Bronchial epithelial cell (primary cell): ENCODE measurements at places on chromosomes 1 and 21.
A peak's percentile ranks its signal among the peaks of the same experiment; 100 is the strongest.

GRCh38 chr1:178690496-178690895, 34.5 kb upstream of the RALGPS2 start:
- DNase-seq, result no peak

- DNase-seq, result peak; percentile 11
Observed at GRCh38 chr1:240232530-240232929, 140.8 kb downstream of the FMN2 start.

DNA sequence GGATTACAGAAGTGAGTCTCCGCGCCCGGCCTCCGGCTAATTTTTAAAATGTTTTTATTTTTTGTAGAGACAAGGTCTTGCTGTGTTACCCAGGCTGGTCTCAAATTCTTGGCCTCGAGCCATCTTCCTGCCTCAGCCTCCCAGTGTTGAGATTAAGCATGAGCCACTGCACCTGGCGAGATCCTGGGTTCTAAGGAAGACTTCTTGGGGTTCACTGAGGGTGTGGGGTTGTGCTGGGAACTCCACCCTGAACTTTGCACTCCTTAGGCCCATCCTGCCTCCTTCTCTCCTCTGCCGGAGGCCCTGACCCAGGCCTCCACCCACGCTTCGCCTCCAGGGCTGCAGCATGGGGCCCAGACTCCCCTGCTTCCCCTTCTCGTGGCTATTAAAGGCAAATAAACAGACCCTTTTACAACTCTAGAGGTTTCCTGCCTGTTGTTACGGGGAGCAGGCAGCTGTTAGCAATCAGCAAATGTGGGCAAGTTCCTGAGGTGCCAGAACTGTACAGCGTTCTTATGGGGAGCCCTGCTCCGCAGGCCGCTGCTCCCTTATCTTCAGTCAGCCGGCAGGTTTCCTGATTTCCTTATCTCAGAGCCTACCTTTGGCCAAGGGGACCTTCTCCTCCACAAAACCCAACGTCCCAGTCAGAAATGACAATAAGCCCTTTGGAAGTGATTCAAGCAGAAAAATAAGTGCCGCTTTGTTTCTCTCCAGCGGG, 41.0 kb upstream of the LIN9 start:
- no peak for DNase-seq

DNA sequence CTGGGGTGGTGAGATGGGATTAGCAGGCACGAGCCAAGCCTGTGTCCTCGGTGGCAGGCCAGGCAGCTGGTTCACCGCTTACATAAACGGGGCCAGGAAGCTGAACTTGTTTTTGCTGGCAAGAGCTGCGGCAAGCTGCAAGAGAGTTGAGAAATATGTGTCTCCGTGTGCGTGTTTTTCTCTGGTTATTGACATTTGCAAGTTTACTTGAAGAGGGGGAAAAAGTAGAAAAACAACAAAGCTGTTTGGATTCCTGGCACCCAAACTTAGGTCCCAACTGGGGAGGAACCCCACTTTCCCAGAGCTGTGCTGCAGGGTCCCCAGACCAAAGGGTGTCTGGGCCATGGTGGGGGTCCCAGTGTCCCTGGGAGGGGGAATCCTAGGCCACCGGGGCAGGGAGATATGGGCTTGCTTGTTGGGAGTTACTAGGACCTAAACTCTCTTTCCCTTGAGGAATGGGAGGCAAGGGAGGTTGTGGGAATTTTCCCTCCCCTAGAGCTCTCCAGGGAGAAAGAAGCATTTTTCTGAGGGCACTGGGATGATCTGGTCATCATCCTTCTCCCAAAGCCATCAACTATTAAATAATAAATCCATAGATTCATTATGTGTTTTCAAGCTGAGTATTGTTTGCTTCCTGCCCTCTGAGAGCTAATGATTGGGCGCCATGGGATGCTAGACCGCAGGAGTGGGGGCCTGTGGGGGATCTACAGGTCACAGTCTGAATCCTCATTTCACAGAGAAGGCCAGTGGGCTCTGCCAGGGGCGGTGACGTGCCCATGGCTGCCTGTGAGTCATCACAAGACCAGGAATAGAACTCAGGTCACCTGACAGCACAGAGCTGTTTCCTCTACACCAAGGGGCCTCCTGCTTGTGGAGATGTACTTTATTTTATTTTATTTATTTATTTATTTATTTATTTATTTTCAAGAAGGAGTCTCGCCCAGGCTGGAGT, 14.8 kb downstream of the IL6R start:
- DNase-seq, result peak; percentile 84

- no peak for DNase-seq
Observed at GRCh38 chr1:230026139-230026538, 40.9 kb upstream of the GALNT2 start.

GRCh38 chr1:29986986-29987385, 736.4 kb downstream of the MATN1 start:
- no peak for DNase-seq

- DNase-seq, result no peak
Observed at GRCh38 chr21:15206514-15206913, 141.7 kb upstream of the NRIP1 start.

DNA sequence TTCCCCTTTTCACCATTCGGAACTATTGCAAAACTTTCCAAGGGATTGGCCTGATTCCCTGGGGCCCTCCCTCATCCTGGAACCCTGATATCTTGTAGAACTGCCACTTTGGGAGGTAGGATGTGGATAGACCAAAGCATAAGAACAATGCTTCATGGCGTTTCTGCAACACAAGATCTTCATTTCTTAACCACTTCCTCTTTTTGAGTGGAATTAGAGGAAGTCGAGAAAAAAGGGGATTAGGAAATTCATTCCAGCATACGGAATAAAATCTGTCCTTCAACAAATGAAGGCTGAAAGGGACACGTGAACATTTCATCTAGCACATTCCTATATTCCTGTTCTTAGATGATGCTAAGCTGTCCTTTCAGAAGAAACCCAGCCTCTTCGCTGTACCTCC, 149.3 kb downstream of the HUNK start:
- DNase-seq, result no peak

GRCh38 chr1:219031809-219032208, 141.9 kb upstream of the LYPLAL1 start:
- DNase-seq, result peak; percentile 42

DNA sequence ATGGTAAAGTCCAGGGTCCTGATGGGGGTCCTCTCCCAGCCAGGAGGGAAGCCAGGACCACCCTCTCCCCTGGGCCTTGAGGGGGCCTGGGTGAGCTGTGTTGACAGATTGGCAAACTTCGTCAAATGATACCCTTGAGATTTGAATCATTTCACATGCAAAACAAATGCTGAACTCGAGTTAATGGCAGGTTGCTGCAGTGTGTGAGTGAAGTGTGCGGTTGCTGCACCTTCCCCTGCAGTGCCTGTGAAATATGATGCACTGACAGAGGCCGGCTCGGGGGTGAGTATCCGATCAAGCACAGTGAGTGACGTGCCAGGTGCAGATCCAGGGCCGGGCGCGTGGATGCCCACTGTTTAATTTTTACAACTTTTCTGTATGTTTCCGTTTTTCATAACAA, 5.7 kb upstream of the KRTAP12-1 start:
- DNase-seq, result no peak

DNA sequence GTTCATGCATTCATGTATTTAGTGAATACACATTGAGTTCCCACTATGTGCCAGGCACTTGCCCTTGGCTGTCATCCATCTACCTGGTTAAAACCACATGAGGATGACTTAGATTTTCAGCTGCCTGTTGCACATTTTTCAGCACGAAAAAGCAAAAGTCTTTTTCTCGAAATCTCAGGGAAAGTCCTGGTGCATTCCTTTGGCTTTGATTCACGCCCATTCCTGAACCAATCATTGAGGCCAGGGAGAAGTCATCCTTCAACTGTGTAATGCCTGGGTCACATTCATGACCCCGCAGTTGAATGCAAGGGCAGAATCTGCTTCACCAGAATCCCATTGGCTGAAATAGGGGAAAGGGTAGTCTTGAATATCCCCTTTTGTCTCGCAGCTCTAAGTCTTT, 84.4 kb downstream of the RNF220 start:
- DNase-seq, result no peak

- peak; percentile 21 for DNase-seq
Observed at GRCh38 chr1:119010201-119010600, 22.1 kb upstream of the TBX15 start.

DNA sequence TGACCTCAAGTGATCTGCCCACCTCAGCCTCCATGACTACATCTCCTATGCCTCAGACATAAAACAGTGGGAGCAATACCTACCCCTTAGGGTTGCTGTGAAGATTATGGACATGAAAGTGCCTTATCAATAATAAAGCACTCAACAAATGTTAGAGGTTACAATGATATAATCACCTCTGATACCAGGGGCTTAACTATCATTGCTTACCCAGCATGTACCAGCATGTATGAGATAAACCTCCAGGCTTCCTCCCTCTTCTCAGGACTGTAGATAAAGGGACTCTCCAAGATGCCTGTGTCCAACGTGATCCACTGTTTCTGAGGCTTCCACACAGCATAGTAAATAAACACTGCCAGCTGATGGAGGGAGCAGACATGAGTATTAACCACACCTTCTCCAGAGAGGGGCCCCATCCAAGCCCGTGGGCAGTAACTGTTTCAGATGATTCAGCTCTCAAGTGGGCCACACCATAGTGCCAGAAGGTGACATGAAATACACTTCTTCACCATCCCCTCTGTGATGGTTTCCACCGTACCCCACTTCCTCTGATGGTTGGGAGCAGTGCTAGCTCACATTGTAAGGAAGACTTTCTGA, 26.2 kb downstream of the RHBDL2 start:
- DNase-seq, result peak; percentile 11

GRCh38 chr1:172679000-172679772, 20.3 kb downstream of the FASLG start:
- DNase-seq, result no peak

- no peak for DNase-seq
Observed at GRCh38 chr1:193562121-193562520, 375.7 kb upstream of the B3GALT2 start.

DNA sequence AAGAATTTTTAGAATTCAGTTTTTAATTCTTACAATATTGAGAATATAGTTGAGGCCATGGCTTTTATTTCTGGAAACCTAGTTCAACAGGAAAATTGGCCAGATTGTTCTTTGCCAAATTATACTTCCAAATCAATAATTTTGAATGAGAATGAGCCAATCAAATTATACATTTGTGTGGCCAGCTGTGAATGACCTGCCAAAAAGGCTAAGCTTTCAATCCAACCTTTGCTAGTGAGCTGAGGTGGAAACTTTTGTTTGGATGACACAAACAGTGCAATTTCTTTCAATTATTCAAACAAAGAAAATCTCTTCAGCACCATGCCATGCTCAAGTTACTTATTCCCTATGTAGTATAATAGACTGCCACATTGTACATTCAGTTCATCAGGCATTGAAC, 167.8 kb downstream of the PATJ start:
- DNase-seq, result no peak

GRCh38 chr1:30257742-30258380, 465.5 kb downstream of the MATN1 start:
- DNase-seq, result no peak

GRCh38 chr1:112722601-112723510, 7.7 kb upstream of the PPM1J start:
- no peak for DNase-seq

DNA sequence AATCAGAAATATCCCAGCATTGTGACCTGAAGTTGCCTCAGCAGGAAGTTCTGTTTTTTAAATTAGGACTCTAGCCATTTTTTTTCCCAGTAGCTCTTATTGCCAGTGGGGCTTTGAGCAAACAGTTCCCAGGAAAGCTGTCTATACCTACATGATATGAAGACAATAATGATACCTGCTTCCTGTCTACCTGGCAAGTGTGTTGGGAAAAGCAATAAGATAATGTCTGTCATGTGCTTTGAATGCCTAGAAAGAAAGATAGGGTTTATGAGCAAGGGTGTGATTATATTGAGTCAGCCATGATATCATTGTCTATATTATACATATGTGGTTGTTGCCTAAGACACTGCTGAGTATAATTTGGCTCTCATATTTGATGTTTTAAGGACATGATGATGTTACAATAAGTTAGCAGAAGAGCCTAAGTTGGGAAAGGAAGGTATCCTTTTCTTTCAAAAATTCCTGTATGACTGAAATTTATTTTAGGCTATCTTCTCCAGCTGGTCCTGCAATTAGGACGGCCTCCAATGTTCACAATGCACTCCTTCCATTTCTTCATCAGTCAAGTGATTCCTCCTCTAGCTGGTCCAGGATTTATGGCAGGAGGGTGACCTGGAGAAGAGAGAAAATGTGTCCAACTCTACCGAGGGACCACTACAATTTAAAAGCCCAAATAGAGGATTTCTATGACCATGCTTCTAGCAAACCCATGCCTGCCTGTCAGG, 99.6 kb upstream of the CDC42BPA start:
- DNase-seq, result peak; percentile 49

- DNase-seq, result no peak
Observed at GRCh38 chr1:40908350-40908749, 46.2 kb upstream of the CITED4 start.

GRCh38 chr1:106802181-106802580, 254.3 kb upstream of the PRMT6 start:
- no peak for DNase-seq

DNA sequence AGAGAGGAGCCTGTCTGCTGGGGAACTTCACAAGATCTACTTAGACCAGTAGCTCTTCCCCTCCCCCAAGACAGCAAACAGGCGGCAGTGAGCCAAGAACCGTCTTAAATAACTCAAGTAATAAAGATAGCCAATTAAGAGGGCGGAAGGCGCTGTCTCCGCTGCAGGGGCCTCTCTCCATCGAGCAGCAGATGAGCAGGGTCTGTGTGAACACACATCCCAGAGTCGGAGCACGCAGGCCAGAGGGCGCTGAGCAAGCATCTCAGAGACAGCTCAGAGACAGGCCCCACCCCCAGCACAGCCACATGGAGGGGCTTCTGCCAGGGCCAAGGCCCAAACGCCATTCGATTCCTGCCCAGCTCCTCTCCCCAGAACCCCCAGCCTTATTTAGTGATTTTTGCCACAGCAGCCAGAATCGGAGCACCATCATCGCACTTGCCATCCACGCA, 11.1 kb downstream of the IFFO2 start:
- DNase-seq, result no peak

DNA sequence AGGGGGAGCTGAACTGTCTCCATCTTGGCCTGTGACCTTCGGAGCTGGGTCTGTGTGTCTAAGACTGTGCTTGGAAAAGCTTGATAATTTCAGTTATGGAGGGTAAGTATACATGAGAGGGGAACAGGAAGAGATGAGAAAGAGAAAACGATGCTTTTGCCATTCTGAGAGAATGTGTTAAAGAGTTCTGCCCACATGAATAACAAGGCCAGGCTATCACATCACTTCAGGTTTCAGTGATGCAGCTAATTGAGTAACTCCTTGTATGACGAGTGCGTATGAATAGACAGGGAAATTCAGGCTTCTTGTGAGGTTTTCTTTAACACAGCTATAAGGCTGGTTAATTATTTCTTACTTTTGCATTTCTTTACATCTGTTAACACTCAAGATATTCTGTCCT, 81.0 kb downstream of the PLPPR5 start:
- peak; percentile 58 for DNase-seq

GRCh38 chr1:3049164-3049563, 19.8 kb upstream of the PRDM16 start:
- no peak for DNase-seq
